Nucleus accumbens (tissue), 56 donors: ENCODE measurements at places on chromosomes 5 and 9.

DNA sequence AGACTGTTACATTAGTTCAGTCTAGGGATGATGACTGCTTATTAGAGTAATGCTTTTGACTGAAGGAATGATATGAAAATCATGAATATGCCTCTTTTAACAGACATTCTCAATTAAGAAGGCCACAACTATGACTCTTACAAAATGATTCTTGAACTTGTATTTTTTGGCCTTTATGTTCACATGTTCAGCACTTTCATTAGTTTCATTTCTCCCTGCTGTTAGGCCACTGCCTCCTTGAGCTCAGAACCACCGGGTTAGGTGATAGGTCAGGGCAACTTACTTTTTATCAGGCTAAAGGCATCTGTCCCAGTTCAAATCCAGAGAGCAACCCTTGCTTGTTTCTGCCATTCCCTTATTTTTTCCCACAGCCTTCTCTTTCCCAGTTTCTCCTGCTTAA, 235.2 kb upstream of the ELL2 start:
- no peak for DNase-seq

DNA sequence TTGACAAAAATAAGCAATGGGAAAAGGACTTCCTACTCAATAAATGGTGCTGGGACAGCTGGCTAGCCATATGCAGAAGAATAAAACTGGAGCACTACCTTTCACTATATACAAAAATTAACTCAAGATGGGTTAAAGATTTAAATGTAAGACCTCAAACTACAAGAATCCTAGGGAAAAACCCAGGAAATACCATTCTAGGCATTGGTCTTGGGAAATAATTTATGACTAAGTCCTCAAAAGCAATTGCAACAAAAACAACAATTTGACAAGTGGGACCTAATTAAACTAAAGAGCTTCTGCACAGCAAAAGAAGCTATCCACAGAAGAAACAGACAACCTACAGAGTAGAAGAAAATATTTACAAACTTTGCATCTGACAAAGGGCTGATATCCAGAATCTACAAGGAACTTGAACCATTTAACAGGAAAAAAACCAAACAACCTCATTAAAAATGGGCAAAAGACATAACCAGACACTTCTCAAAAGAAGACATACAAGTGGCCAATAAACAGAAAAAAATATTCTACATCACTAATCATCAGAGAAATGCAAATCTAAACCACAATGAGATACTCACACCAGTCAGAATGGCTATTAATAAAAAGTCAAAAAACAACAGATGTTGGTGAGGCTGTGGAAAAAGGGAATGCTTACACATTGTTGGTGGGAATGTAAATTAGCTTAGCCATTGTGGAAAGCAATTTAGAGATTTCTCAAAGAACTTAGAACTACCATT, 75.2 kb upstream of the CPEB4 start:
- DNase-seq, result no peak

DNA sequence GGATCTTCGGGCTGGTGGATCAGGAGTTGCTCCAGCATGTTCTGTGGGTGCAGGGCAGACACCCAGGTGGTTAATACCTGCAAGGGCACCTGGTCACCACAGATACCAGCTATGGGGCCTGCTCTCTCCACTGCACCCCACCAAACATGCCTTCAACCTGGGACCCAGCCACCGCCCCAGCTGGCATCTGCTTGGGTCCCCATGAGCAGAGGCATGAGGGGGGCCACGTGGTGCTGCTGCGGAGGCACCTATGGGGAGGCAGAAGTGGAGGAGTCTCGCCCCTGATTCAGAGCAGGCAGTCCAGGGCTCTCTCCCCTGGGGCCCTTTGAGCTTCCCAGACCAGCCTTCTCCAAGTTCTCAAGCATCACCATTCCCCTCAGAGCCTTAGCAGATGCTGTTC, 2.9 kb downstream of the AK8 start:
- no peak for DNase-seq

DNA sequence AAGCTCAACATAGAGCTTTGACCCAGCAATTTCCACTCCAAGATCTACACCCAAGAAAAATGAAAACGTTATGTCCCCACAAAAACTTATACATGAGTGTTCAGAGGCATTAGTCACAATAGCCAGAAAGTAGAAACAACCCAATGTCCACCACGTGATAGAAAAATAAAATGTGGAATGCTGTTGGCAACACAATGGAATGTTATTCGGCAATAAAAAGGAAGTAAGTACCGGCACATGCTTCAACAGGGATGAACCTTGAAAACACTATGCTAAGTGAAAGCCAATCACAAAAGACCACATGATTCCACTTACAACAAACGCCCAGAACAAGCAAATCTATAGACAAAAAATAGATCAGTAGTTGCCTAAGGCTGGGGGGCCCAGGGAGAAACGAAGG, 6.0 kb downstream of the UBQLN1 start:
- no peak for DNase-seq

DNA sequence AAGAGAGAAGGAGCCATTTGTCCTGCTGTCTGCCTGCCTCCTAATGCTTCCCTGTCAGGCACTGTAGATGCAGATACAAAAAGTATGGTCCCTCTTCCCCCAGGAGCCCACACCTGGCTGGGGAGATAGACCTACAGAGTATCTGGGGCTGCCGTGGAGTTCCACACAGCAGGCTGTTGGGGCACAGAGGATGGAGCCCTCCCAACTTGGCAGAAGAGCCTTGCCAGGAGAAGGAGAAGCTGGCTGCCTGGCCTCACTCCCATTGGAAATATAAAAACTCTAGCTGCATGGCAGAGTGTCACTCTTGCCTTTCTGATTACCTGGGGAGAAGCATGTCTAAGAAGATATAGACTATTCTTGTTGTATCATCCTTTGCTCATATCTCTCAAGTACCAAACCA, 160.4 kb downstream of the FSTL4 start:
- no peak for DNase-seq

DNA sequence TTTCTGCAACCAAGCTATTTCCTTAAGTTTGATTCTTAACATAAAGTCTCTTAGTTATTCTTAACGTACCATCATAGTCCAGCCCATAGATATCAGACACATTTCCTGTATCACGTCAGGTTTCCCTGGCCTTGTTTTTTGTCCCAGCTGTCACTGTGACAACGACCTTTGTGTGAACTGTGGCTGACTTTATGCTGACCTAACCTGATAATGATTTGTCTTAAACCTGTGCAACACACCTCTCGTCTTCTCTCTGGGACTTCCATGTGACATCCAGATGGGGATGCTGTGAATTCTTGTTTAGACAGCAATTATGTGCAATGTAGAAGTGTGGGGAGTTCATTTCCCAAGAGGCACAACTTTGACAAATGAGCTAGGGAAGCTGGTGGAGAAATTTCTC, 662.8 kb downstream of the PTPRD start:
- no peak for DNase-seq

DNA sequence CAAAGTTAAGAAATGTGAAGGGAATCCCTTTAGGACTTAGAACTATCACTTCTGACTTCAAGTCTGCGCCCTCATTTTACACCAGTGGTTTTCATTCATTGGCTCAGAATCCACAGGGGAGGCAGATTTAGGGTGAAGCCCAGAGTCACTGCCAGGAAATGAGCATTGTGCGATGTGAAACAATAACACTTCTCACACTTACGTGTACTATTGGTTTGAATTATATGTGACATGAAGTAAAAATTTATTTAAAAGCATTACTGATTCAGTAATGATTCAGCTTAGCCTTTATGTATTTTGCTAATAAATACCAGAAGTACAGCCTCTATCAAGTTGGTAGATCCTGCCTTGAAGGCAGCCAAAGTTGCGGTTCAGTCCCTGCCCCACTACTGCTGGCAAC, 98.6 kb downstream of the PAM start:
- DNase-seq, result no peak

GRCh38 chr9:20985851-20986600, 45.4 kb downstream of the HACD4 start:
- DNase-seq, result no peak

GRCh38 chr5:148922606-148923005, 96.2 kb downstream of the ADRB2 start:
- DNase-seq, result no peak

DNA sequence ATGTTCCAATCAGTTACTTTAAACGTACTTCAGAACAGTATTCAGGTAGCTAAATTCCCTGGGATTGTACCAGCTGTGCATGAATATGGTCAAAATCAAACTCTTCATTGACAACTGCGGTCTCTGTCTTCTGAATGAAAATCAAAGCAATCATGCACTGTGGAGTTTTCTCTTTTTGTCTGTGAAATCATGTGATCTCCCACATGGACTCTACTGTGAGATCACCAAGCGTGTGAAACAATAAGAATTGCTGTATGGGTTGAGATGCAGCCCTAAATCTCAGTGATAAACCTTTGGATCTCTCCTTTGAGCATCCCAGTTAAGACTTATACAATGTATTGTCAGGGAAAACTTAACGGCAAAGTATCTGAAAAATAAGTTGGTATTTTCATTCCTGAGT, 6.1 kb downstream of the NRG2 start:
- no peak for DNase-seq

DNA sequence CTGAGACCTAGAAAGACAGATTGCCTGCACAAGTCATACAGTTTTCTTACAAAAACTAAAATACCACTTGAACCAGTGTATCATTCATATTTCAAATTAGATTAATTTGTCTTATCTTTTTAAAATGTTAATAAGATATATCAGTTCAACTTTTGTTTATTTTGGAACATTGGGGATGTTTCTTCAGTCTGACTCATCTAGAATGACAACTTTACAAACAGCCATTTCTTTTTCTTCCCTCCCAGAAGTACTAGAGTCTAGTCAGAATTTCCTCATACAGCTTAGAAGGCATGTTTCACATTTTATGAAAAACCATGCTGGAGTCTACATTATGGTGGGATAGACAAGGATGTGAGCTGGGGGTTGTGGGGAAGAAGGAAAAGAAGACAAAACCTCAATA, 262.5 kb downstream of the NFIB start:
- no peak for DNase-seq
